Naive B cell (primary cell): ENCODE measurements at places on chromosomes 6 and 20. TPM values are rescaled to one million over a fixed set of nuclear protein-coding genes. Genes with fewer than 3 reads are reported as not detected.

ALDH8A1 gene
- polyA plus RNA-seq, result not detected

GRCh38 chr20:10793766-10794165 is 120.0 kb upstream of the JAG1 start:
- no peak for DNase-seq
- no peaks in the 10 kb centered on the region for H3K27me3 ChIP-seq
- H3K27ac ChIP-seq, result no peak overlapping the region
- H3K4me1 ChIP-seq, result no peaks in the 10 kb centered on the region

DNA sequence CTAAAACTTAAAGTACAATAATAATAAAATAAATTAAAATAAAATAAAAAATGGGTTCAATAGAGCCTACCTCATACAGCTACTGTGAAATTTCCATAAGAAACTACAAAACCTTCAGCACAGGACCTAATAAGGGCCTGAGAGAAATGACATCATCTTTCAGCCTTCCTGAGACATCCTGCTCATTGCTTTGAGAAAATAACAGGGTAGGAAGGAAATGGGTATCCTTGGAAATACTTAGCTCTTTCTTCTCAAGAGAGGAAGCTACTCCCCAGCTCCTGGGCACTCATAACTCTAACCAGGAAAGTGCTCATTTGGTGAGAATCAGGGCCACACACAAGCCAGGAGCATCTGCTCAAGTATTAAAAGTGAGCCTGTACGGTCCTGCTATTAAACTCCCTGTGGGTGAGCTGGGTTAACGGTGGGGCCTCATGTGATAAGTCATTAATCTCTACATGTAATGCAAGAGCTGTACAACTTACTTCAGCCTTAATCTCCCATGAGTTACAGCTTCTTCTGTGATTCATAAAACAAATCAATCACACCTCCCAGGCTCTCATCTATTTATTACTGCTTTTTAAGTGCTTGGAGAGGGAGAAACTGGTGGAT is 141.4 kb downstream of the MAFB start:
- no peaks in the 10 kb centered on the region for H3K4me1 ChIP-seq
- no peaks in the 10 kb centered on the region for H3K36me3 ChIP-seq
- H3K27me3 ChIP-seq, result peaks cover 24% of the 10 kb centered on the region
- DNase-seq, result no peak

GRCh38 chr20:10171864-10172751 is 46.5 kb upstream of the SNAP25 start:
- peaks cover 53% of the 10 kb centered on the region for H3K27me3 ChIP-seq
- peaks cover 12% of the 10 kb centered on the region for H3K4me1 ChIP-seq
- H3K4me3 ChIP-seq, result peak overlapping the region; percentile 58
- no peak for DNase-seq

SMPD2 gene
- polyA plus RNA-seq, result 27.9 TPM

- DNase-seq, result no peak
- H3K36me3 ChIP-seq, result no peaks in the 10 kb centered on the region
- peaks cover 39% of the 10 kb centered on the region for H3K27me3 ChIP-seq
- no peak overlapping the region for H3K27ac ChIP-seq
These were observed 6.4 kb upstream of the KIF6 start for GRCh38 chr6:39731565-39731964.

AIF1 gene
- 2.3 TPM for polyA plus RNA-seq

DNA sequence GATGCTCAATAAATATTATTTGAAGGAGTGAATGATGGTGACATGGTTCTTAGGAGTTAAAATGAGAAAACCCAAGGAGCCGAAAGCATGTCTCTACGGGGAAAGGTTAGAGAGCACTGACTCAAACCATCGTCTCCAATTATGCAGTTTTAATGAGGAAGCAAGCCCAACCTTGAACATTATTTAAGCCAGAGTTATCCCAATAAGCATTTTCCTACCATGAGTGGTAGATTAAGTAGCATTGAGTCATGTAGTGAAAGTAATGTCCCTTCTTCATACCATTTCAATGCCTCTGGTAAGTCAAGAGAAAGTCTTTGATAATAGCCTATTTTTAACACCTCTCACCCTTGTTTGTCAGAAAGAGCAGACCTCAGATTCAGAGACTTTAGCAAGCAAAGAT is 13.5 kb downstream of the TSHZ2 start:
- peaks cover 32% of the 10 kb centered on the region for H3K27me3 ChIP-seq
- H3K4me3 ChIP-seq, result no peak overlapping the region
- no peak overlapping the region for H3K27ac ChIP-seq
- no peak for DNase-seq

DNA sequence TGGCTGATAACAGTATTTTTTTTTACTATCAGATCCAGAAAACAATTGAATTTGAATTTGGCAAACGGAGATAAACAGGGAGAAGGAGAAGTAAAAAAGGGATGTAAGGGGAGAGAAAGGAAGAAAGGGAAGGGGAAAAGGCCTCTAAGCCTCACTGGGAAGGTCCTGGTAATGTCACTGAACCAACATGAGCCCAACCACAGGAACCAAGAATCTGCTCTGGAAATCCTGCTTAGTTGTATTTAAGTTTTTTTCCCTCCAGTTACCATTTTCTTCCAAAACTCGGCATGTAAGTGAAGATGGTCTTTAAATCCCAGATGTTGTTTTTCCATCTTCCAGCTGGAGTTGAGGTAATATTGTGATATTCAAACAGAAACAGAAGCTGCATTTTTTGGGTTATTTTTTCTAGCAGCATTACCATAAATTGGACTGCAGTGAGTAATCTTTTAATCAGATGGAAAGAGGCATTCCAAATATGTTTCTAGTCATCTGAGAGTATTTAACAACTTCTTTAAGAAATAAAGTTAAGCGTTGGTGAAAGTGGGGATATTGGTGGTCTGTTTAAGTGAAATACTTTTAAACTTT is 91.1 kb downstream of the TXNDC5 start:
- H3K36me3 ChIP-seq, result peaks cover 4% of the 10 kb centered on the region
- H3K27ac ChIP-seq, result no peak overlapping the region
- H3K4me1 ChIP-seq, result no peaks in the 10 kb centered on the region
- no peak overlapping the region for H3K4me3 ChIP-seq
- no peak for DNase-seq
- H3K27me3 ChIP-seq, result peaks cover 9% of the 10 kb centered on the region

DNA sequence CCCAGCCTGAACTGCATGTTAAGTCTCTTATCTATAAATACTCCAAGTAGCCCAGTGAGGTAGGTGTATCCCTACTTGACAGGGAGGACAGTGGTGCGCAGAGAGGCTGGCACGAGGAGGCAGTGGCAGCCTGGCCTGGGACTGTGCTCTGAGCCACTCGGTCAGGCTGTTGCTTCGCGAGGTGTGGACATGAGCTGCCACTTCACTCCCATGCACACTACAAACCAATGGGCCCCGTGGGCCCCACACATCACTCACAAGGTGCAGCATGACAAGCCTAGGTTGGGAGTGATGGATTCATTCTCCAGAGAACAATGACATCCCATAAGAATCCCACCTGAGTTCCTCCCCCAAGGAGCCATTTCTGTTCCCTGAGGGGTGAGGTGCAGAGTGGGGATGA is 54.9 kb downstream of the TMEM242 start:
- DNase-seq, result no peak
- H3K27ac ChIP-seq, result no peak overlapping the region
- H3K27me3 ChIP-seq, result no peaks in the 10 kb centered on the region
- no peak overlapping the region for H3K4me3 ChIP-seq
- H3K4me1 ChIP-seq, result peaks cover 9% of the 10 kb centered on the region

DNA sequence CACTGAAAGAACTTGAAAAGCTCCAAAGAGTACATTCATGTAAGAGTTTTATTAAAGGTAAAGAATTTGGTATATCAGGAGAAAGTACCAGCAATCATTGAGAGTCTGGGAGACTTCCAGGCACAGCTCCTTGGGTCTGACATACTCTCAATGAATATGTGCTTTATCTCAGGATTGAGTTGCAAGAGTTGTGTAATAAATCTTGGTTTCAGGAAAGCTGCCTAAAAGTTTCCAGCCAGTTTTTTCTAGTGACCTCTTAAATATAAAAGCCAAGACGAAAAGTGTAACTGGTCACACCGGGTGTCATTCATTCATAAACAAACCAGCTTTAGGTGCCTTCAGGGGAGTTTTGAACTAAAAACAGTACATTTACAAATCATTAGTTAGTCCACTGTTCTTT is 21.6 kb upstream of the GJA1 start:
- no peaks in the 10 kb centered on the region for H3K4me1 ChIP-seq
- no peak overlapping the region for H3K27ac ChIP-seq
- no peaks in the 10 kb centered on the region for H3K27me3 ChIP-seq
- no peaks in the 10 kb centered on the region for H3K36me3 ChIP-seq
- no peak overlapping the region for H3K4me3 ChIP-seq

GRCh38 chr20:20881808-20882207 is 169.4 kb upstream of the RALGAPA2 start:
- no peaks in the 10 kb centered on the region for H3K4me1 ChIP-seq
- H3K27me3 ChIP-seq, result peaks cover 24% of the 10 kb centered on the region
- no peak overlapping the region for H3K4me3 ChIP-seq
- H3K36me3 ChIP-seq, result no peaks in the 10 kb centered on the region
